ENCODE measurements at places on chromosomes 1 and 21.

GRCh38 chr1:43367904-43368645 lies at the start of gene ELOVL1:
ELOVL1 (minus strand) TSS chr1:43368011; CDS start chr1:43365609, 2,402 bp downstream.
- peak; percentile 83 for DNase-seq

DNA sequence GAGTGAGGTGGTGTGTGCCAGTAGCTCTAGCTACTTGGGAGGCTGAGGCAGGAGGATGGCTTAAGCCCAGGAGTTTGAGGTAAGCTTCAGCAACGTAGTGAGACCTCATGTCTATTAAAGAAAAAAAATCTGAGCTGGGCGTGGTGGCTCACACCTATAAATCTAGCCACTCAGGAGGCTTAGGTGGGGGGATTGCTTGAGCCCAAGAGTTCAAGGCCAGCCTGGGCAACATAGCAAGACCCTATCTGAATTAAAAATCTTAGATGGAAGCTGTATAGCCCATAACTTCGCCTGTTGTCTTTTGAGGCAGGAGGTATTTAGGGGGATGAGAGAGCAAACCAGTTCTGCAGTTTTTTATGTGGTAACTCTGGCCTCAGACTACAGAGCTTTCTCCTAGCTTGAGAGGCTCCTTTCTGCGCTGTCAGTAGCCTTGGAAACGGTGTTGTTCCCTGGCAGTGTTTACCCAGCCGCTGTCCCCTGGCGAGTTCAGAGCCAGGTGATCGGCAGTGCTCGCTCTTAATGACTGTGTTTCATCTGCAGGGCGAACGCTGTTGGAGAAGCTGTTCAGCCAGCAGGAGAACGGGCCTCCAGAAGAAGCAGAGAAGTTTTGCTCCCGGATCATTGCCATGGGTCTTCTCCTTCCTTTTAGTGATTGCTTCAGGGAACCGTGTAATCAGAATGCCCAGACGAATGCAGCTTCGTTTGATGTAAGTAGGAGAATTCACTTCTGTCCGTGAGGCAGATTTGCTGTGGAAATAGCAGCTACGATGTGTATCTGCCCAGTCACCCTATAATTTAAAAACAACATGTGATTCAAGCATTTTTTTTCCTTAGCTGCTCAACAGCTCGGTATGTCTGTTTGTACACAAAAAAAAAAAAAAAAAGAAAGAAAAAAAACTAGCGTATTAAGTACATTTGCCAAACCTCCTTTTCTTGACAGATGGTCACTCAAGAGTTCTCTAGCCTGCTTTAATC lies 31.2 kb downstream of the FMN2 start:
- peak; percentile 95 for DNase-seq

DNA sequence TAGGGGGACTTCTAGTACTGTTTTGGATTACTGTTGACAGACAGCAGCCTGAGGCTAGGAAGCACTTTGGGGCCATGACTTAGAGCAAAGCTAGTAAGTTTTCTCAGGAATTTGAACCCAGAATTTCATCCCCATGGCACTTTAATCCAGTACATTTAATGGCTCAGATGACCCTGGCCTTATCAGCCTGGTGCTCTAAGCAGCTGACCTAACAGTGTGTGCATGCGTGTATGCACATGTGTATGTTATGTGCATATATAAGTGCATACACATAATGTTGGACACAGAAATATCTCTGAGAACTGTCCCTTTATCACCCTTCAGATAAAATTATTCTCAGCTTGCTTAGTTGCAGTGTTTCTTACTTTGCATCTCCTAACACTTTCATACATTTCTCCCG lies 115.0 kb downstream of the CLIC6 start:
- DNase-seq: no peak

GRCh38 chr1:174052621-174053020 lies 30.5 kb upstream of the RC3H1 start:
- no peak for DNase-seq

Data from NCI-H1092 (cell line).